Activated naive CD8-positive, alpha-beta T cell treated with anti-CD3 and anti-CD28 coated beads for 36 hours (primary cell): ENCODE measurements at places on chromosomes 1 and 21. TPM values are rescaled to one million over a fixed set of nuclear protein-coding genes. Genes with fewer than 3 reads are reported as not detected.
A peak's percentile ranks its signal among the peaks of the same experiment; 100 is the strongest.

DNA sequence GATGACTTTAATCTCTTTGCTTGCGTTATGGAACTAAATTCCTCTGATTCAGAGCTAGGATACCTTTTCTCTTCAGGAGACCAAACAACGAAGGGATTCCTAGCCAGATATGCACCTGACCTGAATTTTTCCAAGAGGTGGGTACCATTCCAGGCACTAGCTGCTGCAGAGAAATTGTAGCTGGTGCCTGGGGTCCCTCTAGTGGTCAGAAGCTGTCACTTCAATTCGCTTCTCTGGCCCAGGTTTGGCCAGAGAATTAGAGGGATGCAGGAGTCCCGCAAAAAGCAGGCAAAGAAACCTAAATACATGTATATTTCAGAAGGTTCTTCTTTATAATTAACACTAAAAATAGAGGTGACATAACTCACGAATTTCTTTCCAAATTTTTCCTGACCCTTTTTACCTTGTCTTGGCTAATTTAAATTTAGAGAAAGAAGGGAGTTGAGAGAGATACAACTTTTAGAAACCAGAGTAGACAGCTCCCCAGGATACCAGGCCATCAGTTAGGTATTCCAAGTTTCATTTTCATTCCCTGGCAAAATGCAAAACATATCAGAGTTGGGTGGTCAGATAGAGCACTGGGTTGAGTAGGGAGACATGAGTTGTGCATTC lies 9.6 kb downstream of the ACKR1 start:
- DNase-seq: peak; percentile 22

GRCh38 chr1:117342397-117342796 lies 24.9 kb upstream of the MAN1A2 start:
- DNase-seq: no peak

- no peak for DNase-seq
These were observed 444 bp upstream of the IARS2 start for GRCh38 chr1:220093361-220094015.

DNA sequence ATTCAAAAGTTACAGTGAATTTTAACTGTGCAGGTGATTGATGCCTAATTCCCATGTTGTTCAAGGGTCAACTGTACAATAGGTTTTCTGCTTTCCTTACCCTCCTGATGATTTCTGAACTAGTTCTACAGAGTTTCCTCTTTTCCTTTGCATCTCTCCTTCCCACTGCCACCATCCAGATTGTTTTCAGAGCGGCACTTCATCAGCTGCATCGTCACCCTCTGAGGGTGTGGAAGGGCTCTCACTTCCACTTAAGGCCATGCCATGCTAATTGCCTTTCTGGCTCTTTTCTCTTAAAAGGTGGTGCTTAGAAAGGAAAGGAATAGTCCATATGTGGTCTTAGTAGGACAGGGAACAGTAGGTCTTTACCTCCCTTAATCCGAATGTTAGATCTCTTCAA lies 39.1 kb downstream of the DISC1 start:
- no peak for DNase-seq

GRCh38 chr1:239884796-239885195 lies 206.9 kb upstream of the FMN2 start:
- DNase-seq: no peak

S100A16 gene
- total RNA-seq: not detected

GRCh38 chr21:33394260-33394659 lies 9.0 kb upstream of the IFNGR2 start:
- DNase-seq: no peak

DNA sequence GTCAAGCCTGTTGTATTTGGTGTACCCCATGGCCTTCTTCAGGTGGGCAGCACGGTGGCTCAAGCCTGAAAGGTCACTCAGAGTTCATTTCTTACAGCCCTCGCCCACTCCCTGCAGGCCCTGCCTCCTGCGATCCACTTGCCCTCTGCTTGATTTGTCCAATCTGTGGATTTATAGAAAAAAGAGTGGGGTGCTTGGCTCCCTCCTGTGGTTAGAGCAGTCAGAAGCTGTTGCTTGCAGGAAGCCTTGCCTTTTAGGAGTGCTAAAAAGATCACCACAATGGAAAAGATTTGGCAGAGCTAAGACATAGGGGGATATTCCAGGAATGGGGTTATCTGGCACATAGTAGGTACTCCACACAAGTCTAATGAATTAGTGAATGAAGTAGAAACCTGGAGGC lies 108.0 kb upstream of the TRABD2B start:
- no peak for DNase-seq

- no peak for DNase-seq
These were observed 37.4 kb downstream of the ZNF496 start for GRCh38 chr1:247294282-247294681.

DISP3 gene
- 0.58 TPM for total RNA-seq

GRCh38 chr1:205162301-205162700 lies 40.5 kb upstream of the RBBP5 start:
- no peak for DNase-seq

GRCh38 chr21:29261555-29262540 lies 36.9 kb upstream of the BACH1 start:
- DNase-seq: no peak

NPR1 gene
- total RNA-seq: not detected

GRCh38 chr1:157011845-157012244 lies 33.7 kb downstream of the ARHGEF11 start:
- DNase-seq: no peak
